Heart right ventricle (tissue), 16 donors: ENCODE measurements at places on chromosomes 5 and 9. TPM values are rescaled to one million over a fixed set of nuclear protein-coding genes. Genes with fewer than 3 reads are reported as not detected.

ST8SIA4 gene
- 1.5 TPM for polyA plus RNA-seq

ALDH1A1 gene
- 4.3 TPM for polyA plus RNA-seq

RPS14 gene
- polyA plus RNA-seq, result 4,233 TPM

SLC28A3 gene
- polyA plus RNA-seq, result 0.01 TPM

DCTN4 gene
- 20.0 TPM for polyA plus RNA-seq

SH3RF2 gene
- 887 TPM for polyA plus RNA-seq

BHMT2 gene
- polyA plus RNA-seq, result 1.2 TPM
